CD4-positive, alpha-beta T cell treated with Interleukin-4 for 4 hours (primary cell): ENCODE measurements at places on chromosomes 5 and 9.

DNA sequence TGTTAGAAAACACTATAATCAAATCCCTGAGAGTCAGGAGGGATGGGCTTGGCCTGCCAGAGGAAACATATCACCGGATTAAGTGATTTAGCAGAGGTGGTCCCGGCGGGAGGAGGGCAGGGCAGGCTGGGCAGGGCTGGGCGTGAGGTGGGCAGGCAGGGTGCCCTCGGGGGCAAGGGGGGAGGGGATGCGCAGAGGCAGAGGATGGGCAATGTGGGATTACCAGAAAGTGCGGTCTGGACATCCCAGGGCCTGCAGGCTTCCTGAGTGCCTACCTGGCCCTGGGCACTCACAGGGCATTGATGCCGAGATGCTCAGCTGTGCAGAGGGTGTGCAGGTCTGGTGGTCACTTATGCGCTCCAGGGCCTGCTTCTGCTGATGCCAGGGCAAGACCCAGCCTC is 115.2 kb downstream of the ADAMTS2 start:
- no peak for DNase-seq

DNA sequence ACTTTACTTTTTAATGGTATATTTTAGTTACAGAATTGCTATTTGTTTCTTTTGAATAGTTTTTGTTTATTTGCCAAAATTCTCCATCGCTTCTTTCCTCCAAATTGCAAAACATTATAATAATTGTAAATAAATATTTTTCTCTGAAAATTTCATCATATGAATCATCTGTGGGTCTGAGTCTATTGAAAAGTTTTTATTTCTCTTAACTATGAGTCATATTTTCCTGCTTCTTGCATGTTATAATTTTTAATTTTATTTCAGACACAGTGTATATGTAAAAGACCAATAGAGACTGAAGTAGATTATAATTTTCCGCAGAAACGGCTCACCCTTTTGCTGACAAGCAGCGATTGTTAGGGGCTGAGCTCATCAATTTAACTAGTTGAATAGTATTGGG is 279.1 kb upstream of the IL12B start:
- no peak for DNase-seq

GRCh38 chr9:135090547-135090946 is 3.1 kb downstream of the OLFM1 start:
- DNase-seq: no peak

DNA sequence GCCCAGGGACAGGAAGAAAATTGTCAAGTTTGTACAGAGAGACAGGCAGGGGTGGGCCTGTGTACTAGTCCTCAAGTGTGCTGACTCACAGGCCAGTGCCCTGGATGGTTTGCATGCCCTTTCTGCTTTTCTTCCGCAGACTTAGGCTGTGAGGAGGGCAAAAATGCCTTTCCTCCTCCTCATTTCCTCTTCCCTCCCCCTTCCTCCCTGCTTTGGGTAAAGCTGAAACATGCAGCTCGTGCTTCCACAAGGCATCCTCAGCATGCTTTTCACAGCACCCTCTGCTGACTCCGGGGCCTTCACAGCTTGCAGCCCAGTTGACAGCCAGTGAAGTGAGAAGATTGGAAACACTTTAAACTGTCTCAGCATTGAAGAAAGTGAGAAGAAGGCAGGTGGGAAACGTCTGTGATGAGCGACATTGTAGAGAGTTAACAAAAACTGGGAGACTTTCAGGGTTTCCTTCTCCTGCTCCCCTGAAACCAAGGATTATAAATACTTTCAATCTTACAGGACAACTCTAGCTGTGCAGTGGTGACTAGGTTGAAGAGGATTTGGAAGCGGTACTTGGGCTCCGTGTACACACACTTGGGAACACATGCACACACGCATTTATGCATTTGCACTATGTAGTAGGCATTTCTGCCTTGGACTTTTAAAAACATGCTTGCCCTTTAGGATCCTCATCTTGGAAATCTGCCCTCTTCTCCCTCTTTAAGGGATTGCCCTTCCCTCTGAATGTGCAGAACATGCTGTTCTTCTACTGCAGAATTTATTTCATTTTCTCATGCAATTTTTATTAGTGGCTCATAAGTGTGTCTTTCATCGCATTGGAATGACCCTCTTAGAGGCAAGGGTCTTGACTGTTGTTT is 138.8 kb downstream of the GRIA1 start:
- no peak for DNase-seq

DNA sequence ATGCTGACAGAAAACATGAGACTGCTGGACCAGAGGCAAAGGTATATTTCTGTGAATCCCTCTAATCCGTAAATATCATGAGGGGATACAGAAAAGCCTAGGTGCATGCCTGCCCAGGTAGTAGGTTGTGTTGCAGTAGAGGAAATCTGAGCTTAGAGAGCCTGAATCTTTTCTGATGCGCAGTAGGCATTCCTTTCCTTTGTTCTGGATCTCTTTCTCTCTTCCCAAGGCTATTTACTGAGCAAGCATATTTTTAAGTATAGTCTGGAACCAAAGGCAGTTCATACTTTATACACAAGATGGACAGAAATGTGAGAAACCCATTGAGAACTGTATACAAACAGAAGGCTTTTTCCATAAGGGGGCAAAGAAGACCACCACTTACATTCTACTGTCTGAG is 359.3 kb downstream of the TMEM161B start:
- DNase-seq: no peak

DNA sequence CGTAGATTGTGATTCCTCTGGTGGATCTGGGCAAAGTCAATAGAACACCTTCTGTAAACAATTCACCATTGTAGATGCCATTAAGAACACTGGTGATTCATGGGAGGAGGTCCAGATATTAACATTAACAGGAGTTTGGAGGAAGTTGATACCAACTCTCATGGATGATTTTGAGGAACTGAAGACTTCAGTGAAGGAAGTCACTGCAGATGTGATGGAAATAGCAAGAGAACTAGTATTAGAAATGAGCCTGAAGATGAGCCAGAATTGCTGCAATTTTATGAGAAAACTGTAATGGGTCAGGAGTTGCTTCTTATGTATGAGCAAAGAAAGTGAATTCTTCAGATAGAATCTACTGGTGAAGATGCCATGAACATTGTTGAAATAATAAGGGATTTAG is 26.9 kb downstream of the TCERG1 start:
- no peak for DNase-seq

GRCh38 chr9:20070336-20070735 is 281.5 kb upstream of the SLC24A2 start:
- DNase-seq: no peak

DNA sequence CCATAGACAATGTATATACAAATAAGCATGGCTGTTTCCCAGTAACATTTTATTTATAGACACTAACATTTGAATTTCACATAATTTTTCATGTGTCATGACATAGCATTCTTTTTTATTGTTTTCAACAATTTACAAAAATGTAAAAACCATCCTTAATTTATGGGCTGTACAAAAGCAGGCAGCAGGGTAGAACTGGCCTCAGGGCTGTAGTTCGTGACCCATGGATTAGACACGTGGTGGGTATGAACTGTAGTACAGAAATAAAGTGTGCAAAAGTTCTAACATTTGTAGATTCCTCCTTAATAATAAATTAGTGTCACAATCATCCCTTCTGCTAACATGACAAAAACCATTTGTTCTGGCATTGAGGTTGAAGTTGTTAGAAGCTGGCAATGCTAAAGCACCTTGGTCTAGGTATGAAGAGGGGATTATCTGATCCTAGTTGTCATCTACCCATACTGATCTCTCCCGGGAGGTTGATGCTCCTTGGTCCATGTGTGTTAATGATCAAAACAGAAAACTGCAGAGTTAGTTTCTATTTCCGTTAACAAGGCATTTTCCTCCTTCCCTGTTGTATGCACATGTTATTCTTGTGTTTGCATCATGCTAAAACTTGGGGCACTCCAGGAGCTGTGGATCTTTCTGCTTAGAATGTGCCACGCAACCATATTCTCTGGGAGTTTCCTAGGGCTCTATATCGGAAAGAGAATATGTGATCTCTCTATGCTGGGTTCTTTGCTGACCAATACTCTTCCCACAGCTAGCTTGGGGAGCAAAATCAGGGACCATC is 917.6 kb downstream of the TLE1 start:
- DNase-seq: no peak

DNA sequence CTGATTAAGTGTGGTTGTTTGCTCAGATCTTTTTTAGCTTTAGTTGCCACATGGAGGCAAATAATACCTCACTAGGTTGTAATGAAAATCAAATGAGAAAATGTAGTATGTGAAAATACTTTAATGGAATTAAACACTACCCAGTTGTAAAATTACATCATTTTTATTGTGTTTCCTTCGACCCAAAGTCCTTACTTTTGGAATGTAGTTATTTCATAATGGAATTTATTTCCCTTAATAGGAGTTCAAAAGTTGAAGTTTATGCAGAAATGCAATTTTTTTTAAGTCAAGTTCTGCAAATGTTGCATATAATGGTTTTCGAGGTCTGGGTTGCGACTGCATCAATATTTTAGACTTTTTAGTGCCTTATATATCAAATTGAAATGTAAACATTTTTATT is 31.0 kb downstream of the TNPO1 start:
- DNase-seq: no peak

GRCh38 chr9:100679834-100680233 is 102.0 kb downstream of the CAVIN4 start:
- DNase-seq: no peak

DNA sequence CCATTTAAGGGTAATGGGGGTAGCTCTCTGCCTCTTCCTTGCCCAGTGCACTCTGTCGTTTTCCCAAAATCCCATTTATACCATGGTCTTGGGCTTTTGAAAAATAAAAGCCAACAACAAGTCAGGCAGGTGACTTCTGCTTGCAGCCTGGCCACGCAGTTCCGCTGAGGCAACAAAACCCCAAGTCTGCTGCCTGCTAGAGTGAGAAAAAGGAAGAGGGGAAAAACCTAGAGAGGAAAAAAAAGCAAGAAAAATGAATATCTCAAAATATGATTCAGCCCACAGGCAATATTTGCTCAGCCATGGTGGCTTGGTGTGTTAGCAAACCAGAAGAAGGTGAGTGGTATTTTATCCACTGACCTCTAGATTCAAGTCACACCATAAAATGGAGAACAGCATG is 148.2 kb upstream of the FSTL4 start:
- DNase-seq: no peak

DNA sequence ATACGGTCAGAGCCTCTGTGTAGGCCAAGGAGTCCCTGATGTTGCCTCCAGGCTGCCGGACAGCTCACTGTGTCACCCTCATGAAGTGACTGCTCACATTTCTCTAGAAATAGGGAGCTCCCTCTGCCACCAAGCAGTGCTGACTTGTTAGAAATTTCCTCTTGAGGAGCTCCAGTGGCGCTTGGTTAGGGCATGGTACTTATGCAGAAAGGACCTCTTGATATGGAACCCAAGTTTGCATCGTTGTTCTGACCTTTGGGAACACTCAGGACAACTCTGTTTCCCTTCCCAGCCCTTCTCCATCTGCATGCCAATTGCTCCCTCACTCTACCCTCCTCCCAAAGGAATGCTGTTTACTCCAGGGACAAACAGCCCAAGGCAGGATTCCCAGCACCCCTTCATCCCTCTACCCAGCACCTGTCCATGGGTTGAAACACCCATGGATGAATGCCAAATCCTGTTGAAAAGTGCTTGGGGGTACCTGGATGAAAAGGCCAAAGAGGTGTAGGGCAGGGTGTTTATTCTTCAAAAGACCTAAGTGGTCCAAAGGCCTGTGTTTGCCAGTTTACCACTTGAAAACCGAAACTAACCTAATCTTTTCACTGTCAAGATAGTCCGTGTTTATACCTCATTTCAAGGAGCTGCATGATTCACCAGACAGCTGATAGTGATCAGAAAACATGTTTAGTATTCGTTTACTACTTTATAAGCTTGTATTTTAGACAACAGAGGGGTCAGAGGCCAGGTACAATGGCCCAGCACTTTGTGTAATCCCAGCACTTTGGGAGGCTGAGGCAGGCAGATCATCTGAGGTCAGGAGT is 51.1 kb downstream of the KLF4 start:
- no peak for DNase-seq

DNA sequence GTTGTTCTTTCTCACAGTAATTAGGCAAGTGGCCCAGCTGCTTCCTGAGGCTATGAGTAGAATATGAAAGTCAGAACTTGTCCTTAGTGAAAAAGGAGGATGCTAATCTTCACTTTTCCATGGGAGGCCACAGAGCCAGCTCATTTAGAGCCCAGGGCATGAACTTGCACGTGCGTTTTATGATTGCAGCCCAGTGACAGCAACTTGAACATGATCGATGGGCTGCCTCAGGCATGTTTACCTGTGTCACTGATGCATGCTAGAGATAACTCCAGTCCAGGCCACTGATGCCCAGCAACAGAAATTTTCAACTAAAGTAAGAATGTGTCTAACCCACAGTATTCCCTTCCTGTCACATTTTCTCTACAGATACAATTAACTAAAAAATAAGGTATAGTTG is 179.3 kb downstream of the CTNND2 start:
- DNase-seq: no peak

DNA sequence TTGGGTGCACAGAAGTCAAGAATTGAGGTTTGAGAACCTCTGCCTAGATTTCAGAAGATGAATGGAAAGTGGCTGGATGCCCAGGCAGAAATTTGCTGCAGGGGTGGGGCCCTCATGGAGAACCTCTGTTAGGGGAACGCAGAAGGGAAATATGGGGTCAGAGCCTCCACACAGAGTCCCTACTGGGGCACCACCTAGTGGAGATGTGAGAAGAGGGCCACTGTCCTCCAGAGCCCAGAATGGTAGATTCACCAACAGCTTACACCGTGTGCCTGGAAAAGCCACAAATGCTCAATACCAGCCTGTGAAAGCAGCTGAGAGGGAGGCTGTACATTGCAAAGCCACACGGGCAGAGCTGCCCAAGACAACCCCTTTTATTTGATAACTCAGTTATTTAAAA is 383.5 kb downstream of the TLE4 start:
- peak; percentile 6 for DNase-seq

GRCh38 chr9:130171226-130172148 is 717 bp upstream of the NCS1 start:
- no peak for DNase-seq

- no peak for DNase-seq
Observed at GRCh38 chr5:116418016-116418415, 156.6 kb downstream of the SEMA6A start.

DNA sequence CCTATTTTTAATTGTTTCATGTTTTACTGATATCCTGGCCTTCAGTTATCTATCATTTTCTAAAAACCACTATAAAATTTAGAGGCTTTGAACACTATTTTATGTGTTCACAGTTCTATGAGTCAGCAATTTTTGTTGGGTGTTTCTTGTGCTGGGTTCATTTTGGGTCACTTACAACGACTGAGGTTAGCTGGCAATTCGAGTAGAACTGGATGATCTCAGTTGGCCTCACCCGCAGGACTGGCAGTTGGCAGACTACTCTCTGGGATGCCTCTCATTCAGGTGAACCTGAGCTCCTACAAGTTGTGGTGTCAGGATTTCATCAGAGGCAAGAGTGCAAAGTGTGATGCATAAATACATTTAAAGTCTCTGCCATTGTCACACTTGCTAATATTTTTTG is 151.0 kb upstream of the PAPPA start:
- DNase-seq: no peak

DNA sequence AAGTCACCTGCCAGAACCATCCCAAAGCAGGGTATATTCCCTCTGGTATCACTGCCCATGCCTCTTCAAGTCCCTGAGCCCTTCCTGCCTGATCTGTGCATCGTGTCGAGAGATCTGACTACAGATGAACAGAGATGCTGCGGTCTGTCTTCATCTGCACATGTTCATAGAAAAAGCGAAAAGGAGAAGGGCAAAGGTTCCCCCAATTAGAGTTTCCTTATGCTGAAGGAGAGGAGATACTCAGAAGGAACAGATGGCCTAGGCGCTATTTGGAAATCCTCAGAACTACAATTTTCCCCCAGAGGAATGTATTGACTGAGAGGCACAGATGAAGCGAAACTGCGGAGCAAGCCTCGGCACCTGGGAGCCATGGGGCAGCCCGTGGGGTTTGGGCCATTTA is 170.9 kb downstream of the SEC61B start:
- DNase-seq: no peak
